Activated CD4-positive, alpha-beta T cell treated with anti-CD3 and anti-CD28 coated beads, Interleukin-2, amount 50 U/mL, for 4 hours (primary cell): ENCODE measurements at places on chromosomes 12 and 14.

DNA sequence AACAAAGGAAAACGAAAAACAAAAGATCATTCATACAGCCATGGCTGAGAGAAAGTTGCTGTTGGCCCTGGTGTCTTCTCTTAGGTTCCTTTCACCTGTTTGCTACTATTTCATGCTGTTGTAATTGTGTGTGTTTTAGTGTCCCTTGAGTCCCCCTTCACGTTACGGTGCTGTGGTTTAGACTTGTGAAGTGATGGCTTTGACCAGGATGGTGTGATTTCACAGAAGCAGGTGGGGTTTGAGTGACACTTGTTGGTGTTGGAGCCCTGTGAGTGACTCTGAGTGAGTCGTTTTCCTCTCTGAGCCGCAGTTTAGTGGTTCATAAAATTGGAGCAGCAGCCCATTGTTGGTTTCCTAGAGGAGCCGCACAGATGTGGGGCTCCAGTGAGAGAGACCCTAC, 635.4 kb downstream of the VRK1 start:
- no peak for DNase-seq

- DNase-seq = peak; percentile 7
These were observed 5.0 kb upstream of the MIA2 start for GRCh38 chr14:39228509-39229221.

DNA sequence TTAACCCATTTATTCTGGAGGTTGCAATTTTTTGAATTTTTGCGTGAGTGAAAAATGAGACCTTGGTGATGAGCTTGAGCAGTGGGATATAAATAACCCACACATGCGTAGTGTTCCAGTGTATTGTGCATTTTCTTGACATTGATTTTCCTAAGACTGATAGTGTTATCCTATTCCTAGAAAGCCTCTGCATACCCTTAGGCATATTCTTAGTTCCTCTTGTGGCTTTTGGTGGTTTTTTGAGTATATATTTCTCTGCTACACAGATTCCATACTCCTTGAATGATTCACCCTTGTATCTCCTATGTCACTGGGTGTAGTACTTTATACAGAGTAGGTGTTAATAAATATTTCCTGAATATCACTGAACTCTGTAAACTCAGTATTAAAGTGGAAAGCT, 363.4 kb upstream of the PDE3A start:
- DNase-seq = no peak

DNA sequence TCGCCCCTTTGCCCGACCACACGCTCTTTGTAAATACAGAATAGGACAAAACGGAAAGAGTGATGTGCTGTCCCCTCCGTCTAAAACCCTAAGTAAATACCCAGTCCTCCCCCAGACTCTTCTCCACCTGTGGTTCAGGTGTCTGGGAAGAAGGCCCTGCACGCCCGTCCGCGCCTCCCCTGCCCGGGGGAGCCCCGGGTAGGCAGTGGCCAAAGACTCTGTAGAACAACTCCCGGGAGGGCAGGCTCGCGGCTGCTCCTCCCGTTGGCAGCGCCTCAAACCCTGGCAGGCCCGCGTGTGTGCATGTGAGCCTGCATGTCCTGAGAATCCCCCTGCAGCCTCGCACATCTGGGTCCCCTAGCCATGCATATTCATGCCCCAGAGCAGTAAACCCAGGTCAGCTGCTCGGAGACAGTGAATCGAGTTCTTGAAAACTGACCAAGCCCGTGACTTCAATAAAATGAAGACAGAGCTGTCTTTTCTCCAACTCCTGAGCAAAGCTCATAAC, 165.8 kb downstream of the MON2 start:
- no peak for DNase-seq

- DNase-seq = no peak
These were observed 232.0 kb downstream of the PPM1H start for GRCh38 chr12:62703011-62703380.

DNA sequence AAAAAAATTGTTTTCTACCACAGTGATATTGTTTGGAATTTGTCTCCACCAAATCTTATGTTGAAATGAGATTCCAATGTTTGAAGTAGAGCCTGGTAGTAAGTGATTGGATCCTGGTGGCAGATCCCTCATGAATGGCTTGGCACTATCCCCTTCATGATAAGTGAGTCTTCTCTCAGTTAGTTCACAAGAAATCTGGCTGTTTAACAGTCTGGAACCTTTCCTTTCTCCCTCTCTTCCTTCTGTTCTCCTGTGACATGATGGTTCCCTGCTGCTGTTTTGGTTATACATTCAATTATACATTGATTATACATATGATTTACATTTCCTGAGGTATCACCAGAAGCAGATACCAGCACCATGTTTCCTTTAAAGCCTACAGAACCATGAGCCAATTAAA, 442.2 kb downstream of the SLC6A15 start:
- no peak for DNase-seq

GRCh38 chr12:98403385-98403784, 112.0 kb upstream of the TMPO start:
- no peak for DNase-seq

DNA sequence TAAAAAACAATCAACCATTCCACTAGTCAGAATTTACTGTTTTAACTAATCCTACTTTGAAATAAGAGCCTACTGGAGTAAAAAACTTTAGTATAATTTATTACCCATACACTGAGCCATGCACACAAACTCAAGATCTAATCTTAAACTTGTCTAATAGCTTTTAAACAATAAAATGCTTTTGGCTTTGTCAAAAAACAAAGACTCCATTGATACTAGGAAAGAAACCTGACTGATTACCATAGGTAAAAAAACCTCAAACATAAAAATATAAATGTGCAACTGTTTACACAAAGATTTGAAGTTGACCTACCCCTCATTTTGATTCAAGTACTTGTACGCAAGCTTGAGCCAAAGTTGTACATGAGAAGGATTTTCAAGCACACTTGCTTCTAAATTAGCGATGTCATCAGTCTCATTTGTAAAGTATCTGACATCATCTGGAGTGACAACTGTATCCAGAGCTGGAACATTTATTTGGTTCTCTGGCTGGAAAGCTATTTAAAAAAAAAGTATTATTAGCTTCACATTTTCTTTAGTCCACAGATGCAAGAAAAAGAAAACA, 36.1 kb downstream of the ZFC3H1 start:
- DNase-seq = no peak

GRCh38 chr12:108040947-108041346, 88.1 kb upstream of the WSCD2 start:
- DNase-seq = no peak

DNA sequence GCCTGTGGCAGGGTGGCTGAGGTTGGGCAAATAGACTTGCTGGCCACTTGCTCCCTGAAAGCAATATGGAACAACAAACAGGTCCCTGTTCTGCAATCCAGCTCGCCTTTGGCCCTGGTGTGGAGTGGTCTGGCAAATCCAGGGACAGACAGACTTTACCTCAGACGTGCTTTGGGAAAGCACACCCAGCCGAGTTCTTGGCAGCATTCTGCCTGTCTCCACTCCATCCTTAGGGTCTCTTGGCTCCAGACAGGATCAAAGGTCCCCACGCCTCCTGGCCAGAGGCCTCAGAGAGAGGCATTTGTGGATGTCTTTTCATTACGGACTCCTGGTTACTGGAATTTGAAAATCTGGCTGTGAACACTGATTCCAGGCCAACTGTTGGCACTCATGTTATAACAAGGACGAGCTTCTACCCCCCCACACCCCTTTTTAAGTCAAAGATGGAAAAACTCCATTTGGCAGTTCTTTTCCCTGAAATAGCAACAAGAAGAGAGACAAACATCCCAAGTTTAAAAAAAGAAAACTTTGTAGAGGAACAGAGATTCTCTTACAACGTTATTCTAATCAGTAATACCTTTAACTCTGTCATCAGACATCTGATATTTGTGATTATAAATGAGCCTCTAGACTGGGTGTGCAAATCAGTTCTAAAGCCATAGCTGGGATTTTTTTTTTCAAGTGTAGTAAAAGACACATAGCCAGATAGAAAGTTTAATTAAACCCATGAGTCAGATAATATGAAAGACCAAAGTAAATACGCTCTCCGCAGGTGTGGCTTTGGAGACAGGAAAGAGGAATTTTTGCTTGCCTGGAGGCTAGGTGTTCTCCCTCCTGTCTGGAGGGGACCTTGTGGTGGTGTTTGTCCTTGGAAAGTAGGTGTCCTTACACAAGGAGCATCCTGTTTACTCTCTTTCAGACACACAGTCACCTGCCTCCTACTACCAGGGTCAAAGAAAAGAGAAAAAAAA, 60.7 kb downstream of the GALNT8 start:
- DNase-seq = no peak

- no peak for DNase-seq
These were observed 41.6 kb downstream of the DUSP16 start for GRCh38 chr12:12521044-12521485.

GRCh38 chr12:88925454-88925853, 345.2 kb upstream of the KITLG start:
- no peak for DNase-seq

DNA sequence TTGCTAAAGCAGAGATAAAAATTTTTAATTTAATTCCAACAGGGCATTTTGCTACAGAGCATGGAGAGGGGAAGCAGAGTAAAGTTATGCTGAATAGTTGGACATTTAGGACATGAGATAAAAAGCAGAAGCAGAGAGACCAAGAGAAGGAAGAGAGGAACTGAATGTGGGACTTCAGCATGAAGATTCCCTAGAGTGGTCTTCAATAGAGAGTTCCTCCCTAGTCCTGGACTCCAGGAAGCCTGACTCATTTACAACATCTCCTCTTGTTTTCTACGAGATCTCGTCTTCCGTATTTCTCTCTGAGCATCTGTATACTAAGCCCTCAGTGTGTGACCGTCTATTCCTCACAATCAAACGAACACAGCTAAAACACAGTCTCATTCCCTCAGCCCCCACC, 35.2 kb upstream of the IFT81 start:
- no peak for DNase-seq

- no peak for DNase-seq
These were observed 369.7 kb upstream of the ATP2B1 start for GRCh38 chr12:90078344-90078743.

DNA sequence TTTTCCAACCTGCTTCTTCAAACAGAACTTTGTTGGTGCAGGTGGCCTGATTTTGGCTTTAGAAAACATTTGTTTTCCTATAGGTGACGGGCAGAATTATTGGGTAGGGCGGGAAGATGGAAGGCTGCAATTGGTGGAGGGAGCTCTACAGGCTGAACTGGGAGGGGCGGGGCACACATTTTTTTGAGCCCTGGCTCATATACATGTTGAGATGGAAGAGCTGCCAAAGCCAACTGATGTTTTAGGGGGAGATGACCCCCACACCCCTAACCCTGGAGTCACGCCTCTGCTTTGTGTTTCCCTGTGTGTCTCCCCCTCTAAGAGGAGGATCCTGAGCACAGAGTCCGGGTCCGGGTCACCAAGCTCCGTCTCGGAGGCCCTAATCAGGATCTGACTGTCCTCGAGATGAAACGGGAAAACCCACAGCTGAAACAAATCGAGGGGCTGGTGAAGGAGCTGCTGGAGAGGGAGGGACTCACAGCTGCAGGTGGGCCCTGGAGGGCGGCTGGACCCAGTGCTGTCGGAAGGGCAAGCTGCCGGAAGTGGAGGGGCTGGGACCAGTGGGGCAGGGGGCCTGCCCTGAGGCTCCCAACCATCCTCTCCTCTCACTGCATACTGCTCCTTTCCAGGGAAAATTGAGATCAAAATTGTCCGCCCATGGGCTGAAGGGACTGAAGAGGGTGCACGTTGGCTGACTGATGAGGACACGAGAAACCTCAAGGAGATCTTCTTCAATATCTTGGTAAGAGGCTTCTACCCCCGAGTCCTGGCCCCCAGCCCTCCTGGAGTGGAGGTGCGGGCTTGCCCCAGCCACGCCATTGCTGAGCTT, 18.6 kb downstream of the AGAP2 start:
- no peak for DNase-seq

GRCh38 chr14:84253326-84253725, 1276.6 kb upstream of the FLRT2 start:
- no peak for DNase-seq

DNA sequence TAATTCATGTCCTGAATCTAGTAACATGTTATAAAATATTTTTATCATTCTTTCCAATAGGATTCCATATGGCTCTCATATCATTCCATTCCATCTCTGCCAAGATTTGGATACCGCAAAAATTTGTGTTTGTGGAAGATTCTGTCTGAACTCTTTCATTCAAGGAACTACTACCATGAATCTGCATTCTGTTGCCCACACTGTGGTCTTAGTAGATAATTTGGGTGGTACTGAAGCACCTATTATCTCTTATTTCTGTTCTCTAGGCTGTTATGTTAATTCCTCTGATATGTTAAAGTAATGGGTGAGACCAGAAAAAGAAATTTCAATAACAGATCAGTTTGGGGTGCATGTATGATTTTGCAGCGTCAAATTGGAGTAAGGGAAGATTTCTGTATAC, 6.2 kb downstream of the RPL36AL start:
- no peak for DNase-seq

- no peak for DNase-seq
These were observed 1.1 kb downstream of the NFE2 start for GRCh38 chr12:54299515-54300224.

DNA sequence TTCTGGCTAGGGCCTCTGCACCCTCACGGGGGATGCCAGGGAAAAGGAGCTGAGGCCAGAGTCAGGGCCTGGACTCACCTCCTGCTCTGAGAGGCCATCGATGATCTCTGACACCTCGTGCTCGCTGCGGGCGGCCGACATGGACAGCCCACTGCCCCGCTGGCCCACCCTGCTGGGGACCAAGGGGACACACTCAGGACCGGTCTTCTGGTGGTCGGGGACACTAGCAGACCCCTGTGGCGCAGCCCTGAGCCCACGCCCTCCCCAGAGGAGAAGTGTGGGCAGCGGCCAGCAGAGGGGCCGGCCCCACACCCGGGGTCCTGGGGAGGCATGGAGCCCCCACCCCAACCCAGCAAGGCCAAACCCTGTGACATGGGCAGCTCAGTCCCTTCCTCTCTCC, 134.6 kb downstream of the RFLNA start:
- no peak for DNase-seq

DNA sequence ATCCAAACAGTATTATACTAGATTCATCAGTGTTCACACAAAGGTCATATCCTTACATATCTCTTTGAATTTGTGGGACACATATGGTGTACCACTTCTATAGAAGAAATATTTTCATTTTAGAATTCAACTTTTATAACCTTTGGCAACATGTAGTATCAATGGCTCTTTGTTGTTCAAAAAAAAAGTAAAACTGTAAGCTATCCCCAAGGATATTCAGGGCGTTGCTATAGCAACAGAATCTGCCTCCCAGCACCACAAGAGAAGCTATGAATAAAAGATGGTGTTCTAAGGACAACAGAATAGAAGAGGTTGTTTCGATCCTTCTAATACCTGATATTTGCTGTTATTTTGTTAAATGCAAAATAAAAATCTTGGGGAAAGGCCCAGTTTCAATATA, 139.3 kb downstream of the BRMS1L start:
- no peak for DNase-seq
